ENCODE measurements at places on chromosomes 1 and 21.
A peak's percentile ranks its signal among the peaks of the same experiment; 100 is the strongest.

DNA sequence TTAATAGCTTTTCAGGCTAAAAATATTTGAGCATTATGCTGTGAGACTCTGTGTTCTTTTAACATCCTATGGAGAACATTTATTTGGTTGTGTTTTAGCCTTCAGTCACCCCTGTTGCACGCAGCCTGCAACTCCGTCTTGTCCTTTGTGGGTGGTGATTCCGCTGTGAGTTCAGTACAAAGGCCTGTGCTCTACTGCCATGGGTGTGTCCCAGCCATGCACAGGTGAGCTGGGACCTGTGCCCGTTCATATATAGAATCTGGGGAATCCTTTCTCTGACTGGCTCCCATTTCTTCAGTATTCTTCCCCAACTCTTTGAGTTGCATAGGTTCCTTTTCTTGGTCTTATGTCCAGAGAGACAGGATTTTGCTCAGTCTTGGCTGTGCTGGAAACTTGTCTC lies 61.4 kb downstream of the ACTL8 start:
- no peak for DNase-seq

DNA sequence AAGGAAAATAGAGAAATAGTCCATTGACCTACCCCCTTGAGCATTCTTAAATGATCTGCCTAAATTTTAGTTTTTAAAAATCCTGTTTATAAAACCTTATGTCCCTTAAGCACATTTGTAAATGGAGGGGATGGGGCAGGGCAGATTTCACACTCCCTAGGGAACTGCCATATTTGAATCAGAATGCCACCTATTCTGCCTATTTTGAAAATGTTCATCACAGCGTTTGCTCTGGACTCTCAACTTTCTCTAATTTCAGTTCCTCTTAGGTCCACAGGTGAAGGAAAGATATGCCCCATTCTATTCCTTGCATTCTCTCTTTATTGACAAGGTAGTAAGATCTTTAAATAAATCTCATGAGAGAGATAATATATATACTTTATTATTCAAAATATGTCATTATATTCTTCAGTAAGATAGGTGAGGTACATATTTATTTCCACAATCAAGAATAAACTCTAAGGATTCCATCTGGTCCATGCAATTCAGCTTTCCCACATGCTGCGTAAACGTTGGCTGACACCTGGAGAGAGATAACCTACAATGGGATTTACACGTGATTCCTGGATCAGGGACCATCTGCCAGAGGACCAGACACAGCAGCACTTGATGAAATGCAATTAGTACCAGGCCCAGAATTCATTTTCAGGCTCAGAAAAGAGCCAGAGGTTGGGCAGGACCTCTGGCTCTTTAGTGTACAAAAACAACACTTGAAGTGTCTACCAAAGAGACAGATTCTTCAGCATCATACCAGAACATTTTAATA lies 1.2 kb upstream of the LPGAT1 start:
- no peak for DNase-seq

DNA sequence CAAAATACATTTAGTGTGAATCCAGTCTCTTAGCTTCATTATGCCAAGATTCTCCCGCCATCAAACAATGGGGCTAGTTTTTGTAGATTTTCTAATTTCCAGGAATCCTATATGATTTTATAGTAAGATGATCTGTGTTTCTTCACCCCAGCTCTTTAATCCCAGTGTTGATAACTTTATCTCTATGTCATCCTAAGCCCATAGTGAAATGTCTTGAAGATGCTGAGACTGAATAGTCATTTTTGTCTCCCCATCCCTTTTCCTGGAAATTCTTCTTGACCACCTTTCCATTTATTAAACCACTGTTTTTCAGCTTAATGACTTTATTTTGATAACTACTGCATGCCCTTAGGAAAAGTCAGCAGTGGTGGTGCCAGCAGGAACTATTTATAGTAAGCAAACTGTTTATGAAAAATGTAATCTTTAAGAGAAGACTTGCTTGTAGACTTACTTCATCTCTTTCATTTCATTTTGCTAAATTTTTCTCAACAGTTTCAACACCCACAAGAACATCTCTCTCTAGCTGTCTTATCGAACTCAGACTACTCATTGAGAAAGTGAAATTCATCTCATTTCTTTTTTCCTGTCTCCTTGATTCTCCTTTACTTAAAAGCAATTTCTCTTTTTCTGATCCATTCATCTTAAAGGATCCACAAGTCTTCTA lies 116.6 kb downstream of the NTMT2 start:
- no peak for DNase-seq

GRCh38 chr1:168991667-168992475 lies 114.6 kb upstream of the ATP1B1 start:
- no peak for DNase-seq

DNA sequence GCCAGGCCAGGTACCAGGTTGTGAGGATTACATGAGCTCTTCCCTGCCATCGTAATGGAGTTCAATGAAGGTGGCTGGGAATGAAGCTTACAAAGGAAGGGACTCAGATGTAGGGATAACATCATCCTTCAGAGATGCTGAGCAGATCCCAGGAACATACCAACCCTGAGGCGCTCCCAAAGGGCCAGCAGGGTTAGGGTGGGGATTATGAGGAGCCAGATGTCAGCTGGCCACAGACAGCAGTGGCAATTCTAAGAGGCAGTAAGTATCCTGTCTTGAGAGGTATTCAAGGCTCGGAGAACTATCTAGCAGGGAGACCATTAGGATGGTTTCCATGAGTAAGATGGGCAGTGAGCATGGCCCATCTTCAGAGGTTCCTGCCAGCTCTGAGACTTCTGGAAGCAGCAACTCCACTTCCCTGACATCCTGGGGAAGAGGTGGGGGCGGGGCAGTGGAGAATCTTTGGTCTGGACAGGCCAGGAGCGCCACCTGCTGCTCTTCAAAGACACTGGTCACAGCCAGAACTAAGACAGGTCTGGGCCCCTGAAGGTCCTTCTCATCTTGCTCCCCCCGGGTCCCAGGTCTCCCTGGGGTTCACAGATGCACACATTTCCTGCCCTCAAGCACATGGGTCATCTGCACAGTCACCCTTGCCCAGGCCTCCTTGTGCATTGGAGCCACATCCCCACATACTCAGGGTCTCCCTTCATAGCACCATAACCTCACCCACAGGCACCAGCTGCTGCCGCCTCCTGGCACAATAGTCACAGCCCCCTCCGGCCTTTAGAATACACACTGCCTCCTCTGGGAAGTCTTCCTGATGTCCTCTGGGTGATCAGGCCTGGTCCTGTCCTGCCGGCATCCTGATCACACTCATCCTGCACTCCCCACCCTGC lies 2.7 kb upstream of the SDC3 start:
- DNase-seq: peak; percentile 76
